ENCODE measurements at places on chromosomes 7 and 10.

DNA sequence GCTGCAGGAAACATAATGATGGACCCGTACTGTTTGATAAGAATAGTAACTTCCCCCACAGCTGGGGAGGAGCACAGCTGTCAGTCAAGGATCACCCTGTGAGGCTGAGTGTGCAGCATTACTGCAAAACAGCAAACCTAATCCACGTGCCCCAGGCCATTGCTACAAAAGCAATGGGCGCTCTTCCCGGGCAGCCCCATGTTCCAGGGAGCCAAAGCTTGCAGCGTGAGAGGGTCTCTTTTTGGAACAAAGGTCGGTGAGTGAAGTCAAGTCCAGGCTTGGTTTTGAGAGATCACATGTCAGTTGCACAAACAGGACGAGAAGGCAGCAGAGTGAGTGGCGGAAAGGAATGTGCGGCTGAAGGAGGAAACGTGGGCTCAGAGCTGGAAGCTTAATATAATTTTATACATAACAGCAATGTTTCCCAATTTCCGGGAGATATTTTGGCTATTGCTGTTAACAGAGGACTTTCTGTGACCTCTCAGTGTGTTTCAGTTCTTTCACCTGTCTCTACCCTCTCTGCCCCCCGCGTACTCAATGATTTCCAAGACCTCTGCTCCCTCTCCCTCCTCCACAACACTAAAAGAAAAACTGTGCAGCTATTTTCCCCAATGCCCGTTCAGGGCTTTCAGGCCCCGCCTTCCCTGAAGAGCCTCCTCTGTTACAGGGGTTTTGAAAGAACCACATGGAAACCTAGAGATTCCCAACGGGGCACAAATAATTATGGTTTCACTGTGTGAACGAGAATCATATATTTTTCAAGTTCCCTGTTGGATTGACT is 128.9 kb downstream of the MTPAP start:
- DNase-seq: no peak

DNA sequence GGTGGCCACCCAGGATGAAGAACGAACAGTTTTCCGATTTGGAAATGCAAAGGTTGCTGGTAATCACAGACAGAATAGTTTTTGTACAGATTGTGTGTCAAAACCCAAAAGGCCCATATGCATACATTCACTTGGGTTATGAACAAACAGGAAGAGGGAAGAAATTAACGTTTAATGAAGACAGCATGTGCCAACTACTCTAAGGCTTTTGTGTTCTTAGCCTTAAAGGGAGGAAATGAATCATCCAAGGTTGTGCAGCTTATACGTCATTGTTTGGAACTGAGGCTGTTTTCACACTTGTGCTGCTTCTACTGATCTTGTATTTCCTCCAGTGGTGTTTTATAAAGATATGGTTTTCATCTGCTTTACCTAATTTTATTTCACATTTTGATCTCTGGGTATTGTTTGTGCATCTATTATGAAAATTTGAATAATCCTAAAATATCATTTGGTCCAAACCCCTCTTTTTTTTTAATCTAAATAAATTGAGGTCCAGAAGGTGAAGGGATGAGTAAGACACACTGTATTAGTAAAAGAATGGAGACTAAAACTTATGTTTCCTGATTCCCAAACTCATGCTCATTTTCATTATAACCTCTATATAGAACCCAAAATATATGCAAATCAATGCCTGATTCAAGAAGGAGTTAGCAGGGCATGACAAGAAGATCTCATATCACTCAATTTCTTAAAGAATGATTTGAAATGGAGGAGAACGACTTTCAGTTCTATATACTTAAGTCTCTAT is 373.1 kb downstream of the THSD7A start:
- no peak for DNase-seq

DNA sequence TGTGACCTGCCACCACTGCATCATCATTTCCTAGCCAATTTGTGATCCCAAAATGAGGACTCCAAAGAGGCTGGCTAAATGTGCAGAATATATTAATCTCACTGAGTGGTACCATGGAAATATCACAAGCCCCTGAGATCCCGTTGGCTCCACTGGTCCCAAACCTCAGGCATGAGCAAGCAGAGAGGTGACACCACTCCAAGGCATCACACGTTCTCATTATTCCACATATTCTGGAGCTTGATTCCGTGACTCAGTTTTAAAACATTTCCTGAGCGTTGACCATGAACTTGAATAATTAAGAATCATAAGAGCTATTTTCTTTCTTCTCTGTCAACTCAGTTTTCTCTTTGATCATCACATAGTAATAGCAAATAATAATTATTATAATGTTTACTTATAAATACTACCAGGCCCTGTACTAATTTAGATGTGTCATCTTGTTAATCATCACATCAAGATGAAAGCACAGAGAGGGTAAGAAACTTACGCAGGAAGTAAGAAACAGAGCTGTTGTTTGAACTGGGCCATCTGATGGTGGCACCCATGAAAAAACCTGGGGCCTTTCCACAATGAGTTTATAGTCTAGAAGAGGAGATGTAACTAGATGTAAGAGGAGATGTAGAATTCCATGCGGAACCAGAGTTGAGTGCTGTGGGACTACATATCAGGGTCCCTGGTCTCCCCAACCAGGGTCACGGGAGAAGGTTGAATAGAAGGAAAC is 3.5 kb downstream of the APBB1IP start:
- DNase-seq: no peak

DNA sequence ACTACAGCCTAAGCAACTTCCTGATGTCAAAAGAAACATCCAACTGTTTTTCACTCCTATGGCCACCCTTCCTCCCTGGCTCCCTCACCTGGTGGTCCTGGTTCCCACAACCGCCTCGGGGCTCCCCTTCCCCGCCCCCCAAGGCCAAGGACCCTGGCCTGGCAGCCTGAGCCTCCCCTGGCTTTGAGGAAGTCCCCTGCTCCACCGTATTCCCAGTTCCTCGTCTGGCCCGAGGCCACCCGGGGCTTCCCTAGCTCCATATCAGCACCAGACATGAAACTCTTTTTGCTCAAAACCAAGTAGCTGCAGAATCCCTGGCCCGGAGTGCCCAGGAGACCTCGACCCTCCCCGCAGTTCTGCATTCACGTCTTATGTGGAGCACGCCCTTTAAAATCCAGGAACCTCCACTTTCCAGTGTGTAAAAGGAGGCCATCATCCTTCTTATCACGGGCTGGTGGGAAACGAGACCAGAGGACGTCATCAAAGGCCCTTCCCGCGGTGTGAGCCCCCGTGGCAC is 82.9 kb downstream of the PRKAG2 start:
- no peak for DNase-seq

DNA sequence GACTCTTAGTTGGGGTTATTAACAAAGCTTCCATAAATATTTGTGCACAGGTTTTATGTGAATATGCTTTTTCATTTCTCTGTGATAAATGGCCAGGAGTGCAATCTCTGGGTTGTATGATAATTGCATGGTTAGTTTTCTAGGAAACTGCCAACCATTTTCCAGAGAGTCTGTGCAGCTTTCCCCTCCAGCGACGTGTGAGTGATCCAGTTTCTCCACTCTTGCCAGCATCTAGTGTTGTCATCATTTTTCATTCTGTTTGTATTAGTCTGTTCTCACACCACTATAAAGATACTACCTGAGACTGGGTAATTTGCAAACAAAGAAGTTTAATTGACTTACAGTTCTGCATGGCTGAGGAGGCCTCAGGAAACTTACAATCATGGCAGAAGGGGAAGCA is 319.6 kb upstream of the SHH start:
- no peak for DNase-seq

GRCh38 chr7:19705663-19706062 is 3.2 kb downstream of the POLR1F start:
- DNase-seq: no peak

- no peak for DNase-seq
These were observed 100.6 kb downstream of the DLG5 start for GRCh38 chr10:77825965-77826364.

- DNase-seq: no peak
These were observed 118.2 kb downstream of the CUX1 start for GRCh38 chr7:101935521-101936141.

- DNase-seq: no peak
These were observed 1.8 kb downstream of the KIAA1549 start for GRCh38 chr7:138979226-138979979.

DNA sequence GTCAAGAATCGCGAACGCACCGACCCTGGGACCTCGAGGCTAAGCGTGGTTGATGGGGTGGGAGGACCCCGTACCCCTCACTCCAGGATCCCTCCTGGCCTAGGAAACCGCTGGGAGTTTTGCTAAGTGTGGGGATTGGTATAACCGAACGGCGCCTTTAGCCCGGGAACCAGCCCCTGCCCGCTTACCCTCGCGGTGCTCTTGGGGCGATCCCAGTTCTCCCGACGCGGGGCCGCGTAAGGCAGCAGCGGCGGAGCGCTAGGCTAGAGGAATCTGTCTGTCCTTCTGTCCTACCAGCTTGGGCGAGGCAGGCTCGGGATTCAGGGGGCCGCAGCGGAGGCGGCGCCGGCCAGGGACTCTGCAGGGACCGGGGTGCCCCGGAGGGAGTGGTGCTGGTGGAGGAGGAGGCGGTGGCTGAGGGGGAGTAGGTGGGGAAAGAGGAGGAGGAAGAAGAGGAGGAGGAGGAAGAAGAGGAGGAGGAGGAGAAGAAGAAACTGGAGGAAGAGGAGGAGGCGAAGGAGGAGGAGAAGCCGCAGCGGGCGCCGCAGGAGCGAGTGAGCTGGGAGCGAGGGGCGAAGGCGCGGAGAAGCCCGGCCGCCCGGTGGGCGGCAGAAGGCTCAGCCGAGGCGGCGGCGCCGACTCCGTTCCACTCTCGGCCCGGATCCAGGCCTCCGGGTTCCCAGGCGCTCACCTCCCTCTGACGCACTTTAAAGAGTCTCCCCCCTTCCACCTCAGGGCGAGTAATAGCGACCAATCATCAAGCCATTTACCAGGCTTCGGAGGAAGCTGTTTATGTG is 439 bp upstream of the EMX2 start:
- DNase-seq: no peak

GRCh38 chr10:52807803-52808202 is 35.2 kb upstream of the MBL2 start:
- DNase-seq: no peak

- DNase-seq: no peak
These were observed 29.9 kb downstream of the ZNF438 start for GRCh38 chr10:31001740-31002139.

DNA sequence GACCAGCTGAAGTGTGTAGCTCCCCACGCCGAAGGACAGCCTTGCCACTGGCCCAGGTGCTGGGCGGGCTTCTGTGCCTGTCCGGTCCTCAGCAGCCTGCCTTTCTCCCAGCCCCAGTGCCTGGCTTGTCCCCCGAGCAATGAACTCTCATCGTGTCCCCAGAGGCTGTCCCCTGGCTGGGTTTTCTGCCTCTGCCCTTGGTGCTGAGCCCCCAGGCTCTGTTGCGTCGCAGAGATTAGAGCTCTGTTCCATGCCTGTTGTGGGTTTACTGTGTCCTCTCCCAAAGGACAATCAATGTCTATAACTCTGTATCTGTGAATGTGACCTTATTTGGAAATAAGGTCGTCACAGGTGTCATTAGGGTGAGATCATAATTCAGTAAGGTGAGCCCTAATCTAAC is 226.1 kb upstream of the SHH start:
- no peak for DNase-seq

DNA sequence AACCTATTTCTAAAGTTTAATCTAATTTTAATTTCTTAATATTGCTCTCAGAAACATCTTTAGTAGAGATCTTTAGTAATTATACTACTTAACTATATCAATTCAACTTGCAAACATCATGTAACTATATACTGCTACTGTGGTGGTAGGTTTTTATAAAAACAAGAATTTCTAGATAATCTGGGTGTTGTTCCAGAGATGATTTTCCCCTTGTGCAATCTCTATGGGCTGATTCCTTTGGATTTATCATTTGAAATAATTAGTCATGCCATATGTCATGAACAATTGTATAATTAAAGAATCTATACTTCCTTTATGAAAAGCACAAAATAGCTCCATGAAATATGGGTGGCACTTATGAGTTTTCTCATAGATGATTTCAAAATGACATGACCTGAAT is 23.9 kb upstream of the CDK13 start:
- DNase-seq: no peak

- no peak for DNase-seq
These were observed 1221.5 kb upstream of the SORCS1 start for GRCh38 chr10:108385963-108386362.

DNA sequence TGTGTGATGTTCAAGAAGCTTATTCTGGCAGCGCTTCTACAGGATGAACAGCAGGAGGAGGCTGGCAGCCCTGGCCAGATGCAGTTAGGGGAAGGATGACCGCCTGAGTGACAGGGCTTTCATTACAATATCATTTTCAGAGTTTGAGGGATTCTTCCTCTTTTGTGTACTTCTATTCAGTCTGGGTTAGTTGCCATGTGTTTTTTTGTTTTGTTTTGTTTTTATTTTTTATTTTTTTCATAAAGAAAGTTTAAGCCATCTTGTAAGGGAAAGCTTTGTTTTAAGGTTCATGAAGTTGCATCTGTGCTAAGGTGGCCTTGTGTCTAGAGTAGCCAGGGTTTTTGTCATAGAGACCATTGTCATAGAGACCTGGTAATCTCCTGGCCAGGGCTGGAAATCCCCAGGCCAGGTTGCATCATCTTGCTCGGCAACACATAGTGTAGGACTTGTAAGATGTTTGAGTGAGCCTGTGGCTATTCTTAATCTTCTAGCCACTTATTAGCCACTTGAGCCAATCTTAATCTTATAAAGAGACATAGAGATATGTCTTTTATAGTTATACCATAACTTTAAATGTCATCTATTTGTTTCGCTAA is 230.5 kb upstream of the TMEM229A start:
- no peak for DNase-seq

- DNase-seq: no peak
These were observed 12.7 kb downstream of the SLC29A3 start for GRCh38 chr10:71331736-71332135.

All from T-helper 2 cell treated with Interferon-gamma antibody and Interleukin-4, amounts not matched to agents 5 μg/mL and 100 μg/mL, for 36 hours (primary cell).